Activated T-helper 2 cell treated with anti-CD3 and anti-CD28 coated beads, Interferon-gamma antibody, Interleukin-2, Interleukin-4, amounts not matched to agents 10 μg/mL and 5 μg/mL and 100 μg/mL, durations not matched to agents 14 hours and 24 hours and 36 hours (primary cell): ENCODE measurements at places on chromosomes 12 and 14. TPM values are rescaled to one million over a fixed set of nuclear protein-coding genes. Genes with fewer than 3 reads are reported as not detected.

- no peak for DNase-seq
- H3K4me1 ChIP-seq, result peaks cover 12% of the 10 kb centered on the region
- H3K27me3 ChIP-seq, result peaks cover 65% of the 10 kb centered on the region
- no peak overlapping the region for H3K4me3 ChIP-seq
- H3K36me3 ChIP-seq, result no peaks in the 10 kb centered on the region
- no peak overlapping the region for H3K27ac ChIP-seq
These were observed 11.4 kb upstream of the CALCOCO1 start for GRCh38 chr12:53738406-53739213.

RNASE1 gene
- not detected in 2 replicates for total RNA-seq

NRL gene
- total RNA-seq, result 1.6 and 1.8 TPM in 2 replicates

DPY19L2 gene
- 0.32 and 0.91 TPM in 2 replicates for total RNA-seq

DNA sequence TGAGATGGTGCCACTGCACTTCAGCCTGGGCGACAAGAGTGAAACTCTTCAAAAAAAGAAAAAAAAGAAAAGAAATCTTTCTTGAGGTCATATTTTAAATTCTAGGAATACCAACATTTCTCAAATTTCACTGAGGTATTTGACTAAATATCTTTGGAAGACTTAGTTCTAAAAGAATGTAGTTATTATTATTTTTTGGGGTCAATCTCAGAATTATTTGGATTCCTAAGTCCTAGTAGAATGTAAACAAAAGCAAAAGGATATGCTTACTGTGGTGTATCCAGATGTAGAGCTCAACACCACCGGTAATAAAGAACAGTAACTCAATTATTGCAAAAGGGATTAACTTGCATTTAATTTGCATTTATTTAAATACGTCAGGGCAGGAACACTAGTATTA is 25.0 kb downstream of the PRICKLE1 start:
- no peaks in the 10 kb centered on the region for H3K4me1 ChIP-seq
- H3K4me3 ChIP-seq, result no peak overlapping the region
- H3K27me3 ChIP-seq, result no peaks in the 10 kb centered on the region
- no peak for DNase-seq
- no peaks in the 10 kb centered on the region for H3K36me3 ChIP-seq

BRAP gene
- 18.5 and 19.3 TPM in 2 replicates for total RNA-seq

RFLNA gene
- total RNA-seq, result not detected in 2 replicates

GRCh38 chr14:42929806-42930480 is 1323.3 kb downstream of the LRFN5 start:
- DNase-seq, result no peak
- H3K4me3 ChIP-seq, result no peak overlapping the region
- no peaks in the 10 kb centered on the region for H3K27me3 ChIP-seq
